ENCODE measurements at places on chromosomes 13 and 19.
A peak's percentile ranks its signal among the peaks of the same experiment; 100 is the strongest.

DNA sequence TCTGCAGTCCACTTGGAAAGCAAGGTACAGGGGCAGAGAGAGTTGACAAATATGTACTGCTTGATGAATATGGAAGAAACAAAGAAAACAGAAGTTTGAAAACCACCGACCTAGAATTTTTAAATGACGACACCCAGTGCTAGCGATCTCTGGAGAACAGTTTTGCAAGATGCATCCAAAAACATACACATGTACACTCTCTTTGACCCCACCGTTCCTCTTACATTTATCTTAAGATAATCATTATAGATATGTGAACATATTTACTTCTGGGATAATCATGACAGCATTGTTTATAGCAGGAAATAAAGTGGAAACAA lies 40.8 kb upstream of the IGSF23 start:
- DNase-seq = no peak

GRCh38 chr13:94317063-94317491 lies 162.4 kb downstream of the DCT start:
- DNase-seq = no peak

DNA sequence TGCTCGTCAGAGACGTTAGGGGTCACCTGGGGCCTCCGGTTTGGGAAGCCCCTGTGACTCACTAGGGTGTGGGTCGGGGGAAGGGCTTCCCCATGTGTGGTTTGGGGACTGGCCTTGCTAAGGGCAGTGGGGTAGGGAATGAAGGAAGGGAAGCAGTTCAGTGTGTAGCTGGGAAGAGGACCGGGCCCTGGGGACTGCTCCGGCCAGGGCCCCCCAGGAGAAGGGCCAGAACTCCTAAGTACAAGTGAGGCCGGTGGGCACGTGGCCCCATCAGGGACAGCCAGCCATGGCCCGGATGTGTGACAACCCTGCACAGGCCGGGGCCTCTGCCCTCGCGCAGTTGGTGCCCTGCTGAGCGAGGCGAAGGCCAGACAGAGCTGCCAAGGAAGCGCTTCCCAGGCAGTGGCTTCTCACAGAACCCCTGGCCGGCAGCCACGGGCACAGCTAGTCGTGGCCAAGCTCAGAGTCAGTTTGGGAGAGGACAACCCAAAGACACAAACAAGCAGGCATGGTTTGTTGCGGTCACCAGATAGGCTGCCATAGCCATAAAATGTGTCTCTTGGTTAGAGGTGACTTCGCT lies 25.7 kb downstream of the TEX29 start:
- DNase-seq = no peak

GRCh38 chr13:98563071-98563470 lies 13.8 kb downstream of the STK24 start:
- DNase-seq = no peak

GRCh38 chr19:57687363-57688010 lies 5.7 kb downstream of the ZNF551 start:
- no peak for DNase-seq

DNA sequence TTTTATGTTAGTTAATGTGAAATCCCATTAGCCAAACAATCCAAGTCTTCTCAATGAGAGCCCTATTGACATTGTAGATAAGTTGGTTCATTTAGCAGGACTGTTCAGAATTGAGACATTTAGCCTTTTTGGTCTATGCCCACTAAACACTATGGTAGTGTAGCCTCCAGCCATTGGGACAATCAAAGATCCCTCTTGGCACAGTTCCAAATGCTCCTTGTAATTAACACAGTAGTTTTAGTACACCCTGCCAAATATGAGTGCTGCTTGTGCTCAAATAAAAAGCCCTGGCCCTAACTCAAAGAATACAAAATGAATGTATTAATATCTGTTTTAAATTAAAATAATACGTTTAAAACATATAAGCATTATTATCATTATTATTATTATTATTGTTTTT lies 15.4 kb upstream of the FAM216B start:
- no peak for DNase-seq

GRCh38 chr13:78147905-78148304 lies 229.3 kb upstream of the EDNRB start:
- no peak for DNase-seq

DNA sequence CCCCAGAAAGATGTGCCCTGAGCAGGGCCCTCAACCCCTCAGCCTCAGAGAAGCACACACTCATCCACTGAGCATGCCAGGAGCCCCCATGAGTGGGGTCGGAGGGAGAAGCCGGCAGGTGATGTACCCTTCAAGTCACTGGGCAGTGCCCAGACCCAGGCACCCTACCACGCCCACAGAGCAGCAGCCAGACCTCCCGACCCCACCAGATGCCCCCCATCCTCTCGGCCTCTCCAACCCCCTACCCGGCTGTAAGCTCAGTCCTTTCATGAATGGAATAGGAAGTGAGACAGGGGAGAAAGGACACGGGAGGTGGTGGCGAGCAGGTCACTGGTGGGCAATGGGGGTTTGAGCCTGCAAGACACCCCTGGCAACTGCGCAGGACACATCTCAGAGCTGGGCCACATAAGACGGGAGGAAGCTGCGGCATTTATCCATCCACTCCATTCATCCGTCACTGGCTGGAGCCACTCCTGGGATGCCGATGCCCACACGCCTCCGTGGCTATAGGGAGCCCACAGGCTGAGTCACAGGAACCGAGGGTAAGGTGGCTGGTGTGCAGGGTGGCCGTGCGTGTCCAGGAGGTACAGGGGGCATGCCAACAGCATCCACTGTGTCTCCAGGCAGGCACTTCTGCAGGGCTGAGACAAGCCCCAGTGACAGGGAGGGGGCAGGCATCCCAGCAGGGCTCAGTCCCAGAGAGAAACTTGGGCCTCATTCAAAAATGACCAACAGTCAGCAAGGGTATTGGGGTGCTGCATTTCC lies 23.8 kb upstream of the VSTM2B start:
- no peak for DNase-seq

GRCh38 chr19:46297700-46298478 lies 1.0 kb downstream of the HIF3A start:
- DNase-seq = no peak

DNA sequence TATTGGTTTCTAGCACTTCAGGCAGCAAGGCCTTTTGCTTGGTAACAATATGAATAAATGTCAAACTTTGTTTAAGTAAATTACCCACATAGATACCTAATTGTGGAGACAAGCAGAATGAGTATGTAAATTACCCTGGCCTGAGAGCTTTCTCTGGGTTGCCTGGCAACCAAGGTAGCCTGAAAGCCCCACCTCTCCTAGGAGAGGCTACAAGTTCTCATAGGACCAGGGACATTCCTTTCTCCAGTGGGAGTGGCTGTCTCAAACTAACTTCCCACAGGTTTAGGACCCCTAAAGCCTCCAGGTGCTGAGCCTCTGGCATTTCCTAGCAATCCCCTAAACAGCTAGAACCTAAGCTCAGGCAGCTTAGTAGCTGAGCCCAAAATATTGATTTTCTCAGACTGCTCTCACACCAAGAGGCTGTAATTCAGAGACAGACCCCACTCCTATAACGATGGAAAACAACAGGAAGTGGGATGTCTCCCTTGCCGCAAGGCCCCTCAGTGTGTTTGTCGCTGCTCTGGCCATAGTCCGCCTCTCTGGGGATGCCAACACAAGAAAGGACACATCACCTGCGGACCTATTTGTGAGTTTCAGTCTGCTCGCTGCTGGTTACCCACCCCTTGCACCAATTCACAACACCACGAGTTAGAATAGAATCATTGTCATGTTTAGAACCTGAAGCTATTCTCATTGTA lies 207.3 kb downstream of the DLEU7 start:
- no peak for DNase-seq

DNA sequence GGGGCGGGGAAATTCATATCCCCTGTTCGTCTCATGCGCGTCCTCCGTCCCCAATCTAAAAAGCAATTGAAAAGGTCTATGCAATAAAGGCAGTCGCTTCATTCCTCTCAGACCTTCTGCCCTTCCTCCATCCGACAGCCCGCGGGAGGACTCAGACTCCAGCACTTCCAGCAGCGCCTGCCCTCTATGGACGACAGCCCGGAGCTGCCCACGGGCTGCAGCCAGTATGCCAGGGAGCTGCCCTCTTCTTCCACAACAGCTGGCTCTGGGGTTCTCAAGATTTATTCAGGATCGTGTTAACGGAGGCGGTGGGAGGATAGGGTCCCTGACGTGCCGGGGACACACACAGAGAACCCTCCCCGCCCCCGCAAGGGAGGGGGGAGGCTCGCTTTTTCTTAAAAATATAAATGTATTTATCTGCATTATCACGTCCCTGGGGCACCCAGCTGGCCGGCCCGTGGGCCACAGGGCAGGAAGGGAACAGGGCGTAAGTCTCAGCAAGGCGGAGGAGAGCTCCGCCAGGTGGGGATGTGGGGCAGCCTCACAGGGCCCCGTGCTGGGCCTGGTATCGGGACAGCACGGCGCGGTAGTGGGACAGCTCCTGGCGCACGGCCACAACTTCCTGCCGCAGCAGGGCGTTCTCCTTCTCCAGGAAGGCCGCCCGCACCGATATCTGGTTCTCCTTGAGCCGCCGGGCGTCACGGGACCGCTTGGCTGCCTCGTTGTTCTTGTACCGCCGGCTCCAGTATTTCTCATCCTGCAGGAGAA lies 6.7 kb downstream of the DBP start:
- no peak for DNase-seq

DNA sequence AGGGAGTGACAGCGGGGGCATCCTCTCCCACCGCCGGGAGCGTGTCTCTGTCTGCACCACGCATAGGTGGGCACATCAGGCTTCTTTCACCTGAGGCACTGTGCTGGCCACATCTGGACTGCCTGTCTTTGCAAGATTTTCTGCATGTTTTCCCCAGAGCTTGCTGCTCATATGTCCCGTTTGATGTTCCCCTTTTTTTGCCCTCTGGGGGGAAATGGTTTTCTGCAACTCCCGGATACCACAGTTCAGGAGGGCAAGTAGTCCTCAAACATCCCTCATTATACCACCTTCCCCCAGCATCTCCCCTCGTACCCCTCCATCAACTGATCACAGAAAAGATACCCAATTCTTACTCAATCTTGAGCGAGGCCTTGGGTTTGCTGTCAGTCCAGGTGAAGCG lies 168.0 kb downstream of the PAN3 start:
- DNase-seq = no peak

DNA sequence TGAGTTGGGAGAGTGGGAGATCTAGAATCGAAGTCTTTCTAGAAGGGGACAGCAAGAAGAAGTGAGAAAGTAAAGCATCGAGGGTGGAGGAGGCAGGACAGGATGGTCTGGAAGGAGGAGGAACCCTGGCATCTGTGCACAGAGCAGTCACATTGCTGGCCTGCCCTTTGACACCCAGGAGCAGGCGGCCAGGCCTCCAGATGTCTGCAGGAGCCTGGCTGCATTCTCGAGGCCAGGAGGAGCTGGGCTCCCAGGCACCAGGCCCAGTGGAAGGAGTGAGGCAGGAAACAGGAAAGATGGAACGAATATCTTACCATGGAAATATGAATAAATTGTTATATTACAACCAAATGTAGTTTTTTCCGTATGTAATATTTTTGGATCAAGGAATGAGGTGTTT lies 27.7 kb upstream of the ARGLU1 start:
- no peak for DNase-seq

- DNase-seq = peak; percentile 24
Observed at GRCh38 chr19:55283548-55284377, at the start of gene BRSK1. Gene BRSK1 (plus strand): TSS chr19:55283997. CDS start chr19:55284443, 446 bp downstream.

DNA sequence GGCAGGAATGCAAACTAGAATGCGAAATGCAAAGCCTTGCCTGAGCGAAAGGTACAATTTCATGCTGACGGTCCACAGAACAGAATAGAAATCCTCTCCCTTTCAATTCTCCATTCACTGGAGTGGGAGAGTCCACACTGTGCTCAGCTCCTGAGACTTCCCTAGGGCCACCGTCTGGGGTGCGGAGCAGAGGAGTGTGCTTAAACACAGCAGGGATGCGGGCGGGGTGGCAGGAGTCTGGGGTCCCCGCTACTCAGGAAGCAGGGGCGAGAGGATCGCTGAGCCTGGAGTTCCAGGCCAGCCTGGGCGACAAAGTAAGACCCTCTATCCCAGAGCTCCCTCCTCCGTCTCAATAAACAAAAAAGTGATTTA lies 552 bp upstream of the ZNF816 start:
- no peak for DNase-seq

DNA sequence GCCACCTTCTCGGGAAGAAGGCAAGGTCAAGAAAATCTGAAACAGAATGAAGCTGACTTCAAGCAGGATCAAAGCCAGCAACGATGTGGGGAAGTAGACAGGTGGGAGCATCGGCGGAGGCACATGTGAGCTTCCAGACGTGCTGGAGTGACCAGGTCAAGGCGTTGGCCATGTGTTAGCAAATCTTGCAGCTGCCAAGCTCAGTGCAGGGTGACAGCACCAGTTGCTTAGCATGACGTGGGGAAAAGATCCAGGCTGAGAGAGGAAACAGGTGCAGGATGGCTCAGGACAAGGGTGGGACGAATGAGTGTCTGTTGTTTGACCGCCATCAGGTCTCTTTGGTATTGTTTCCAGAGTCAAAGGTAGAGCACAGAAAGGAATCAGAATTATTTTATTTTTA lies 92.3 kb downstream of the TNFSF13B start:
- DNase-seq = no peak

DNA sequence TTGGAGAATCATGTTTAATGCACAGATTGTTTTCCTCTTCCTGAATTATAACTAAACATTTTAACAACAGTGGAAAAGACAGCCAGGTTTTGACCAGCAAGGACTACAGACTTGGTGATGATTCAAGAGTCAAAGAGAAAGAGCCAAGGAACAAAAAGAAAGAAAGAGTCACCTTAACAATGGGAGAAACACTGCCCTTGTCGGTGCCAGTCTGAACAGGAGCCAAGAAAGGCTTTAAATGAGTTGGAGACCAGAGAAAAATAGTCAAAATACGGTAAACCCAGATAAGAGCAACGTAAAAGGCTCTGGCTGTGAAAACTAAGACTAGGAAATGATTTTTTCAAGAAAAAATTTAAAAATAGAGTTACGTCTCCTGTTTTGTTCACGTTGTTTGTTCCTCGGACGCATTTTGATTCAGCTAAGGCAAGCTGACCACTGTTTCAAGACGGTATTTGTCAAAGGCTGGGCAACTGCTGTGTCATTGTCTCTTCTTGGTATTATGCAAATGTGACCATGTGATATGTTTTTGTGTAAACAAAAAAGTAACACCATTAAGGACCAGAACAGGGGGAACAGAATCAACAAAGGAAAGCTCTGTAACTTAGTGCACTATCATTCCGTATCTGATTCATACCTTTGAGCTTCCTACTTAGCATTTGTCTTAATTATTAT lies 634.5 kb downstream of the LIG4 start:
- DNase-seq = no peak

- no peak for DNase-seq
Observed at GRCh38 chr13:42116225-42116624, 67.8 kb downstream of the DGKH start.

- no peak for DNase-seq
Observed at GRCh38 chr13:96002322-96003131, 50.7 kb downstream of the UGGT2 start.

GRCh38 chr19:42207767-42208271 lies 9.7 kb downstream of the DEDD2 start:
- no peak for DNase-seq
